ENCODE measurements at places on chromosomes 1 and 21.

GRCh38 chr1:184358256-184358655 is 28.6 kb upstream of the C1orf21 start:
- no peak for ATAC-seq

- ATAC-seq = no peak
Measured at GRCh38 chr1:19360016-19360415, 47.9 kb downstream of the SLC66A1 start.

DNA sequence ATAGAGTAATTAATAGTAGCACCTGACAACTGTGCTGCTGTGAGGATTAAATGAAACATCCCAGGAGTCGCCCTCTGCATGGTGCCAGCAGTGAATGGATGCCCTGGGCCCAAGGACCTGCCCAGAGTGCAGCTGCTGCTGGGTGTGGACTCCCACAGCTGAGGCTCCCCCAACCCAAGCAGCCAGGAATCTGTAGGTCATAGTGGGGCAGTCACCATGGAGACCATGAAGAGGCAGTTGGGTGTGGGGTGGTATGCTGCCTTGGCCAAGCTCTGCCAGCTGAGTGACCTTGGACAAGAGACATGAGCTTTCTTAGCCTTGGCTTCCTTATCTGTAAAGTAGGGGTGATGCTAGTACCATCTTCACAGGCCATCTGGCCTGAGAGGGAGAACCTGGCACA is 9.4 kb downstream of the OLIG2 start:
- ATAC-seq = no peak

DNA sequence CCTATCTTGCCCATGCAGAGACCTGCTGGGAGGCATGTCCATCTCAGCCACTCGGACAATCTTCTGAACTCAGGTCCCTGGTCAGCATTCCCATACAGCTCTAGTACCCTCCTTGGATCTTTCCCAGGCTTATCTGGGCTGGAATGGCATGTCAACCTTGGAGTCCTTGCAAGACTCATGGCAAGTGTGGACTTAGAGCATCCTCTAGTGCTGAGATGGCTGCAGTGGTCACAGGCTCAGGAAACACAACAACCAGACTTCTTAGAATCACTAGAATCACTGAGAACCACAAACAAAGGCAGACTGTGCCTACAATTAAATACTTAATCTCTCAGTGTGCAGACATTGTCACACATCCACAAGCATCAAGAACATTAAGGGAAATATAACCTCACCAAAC is 73.1 kb upstream of the TSHB start:
- ATAC-seq = no peak

DNA sequence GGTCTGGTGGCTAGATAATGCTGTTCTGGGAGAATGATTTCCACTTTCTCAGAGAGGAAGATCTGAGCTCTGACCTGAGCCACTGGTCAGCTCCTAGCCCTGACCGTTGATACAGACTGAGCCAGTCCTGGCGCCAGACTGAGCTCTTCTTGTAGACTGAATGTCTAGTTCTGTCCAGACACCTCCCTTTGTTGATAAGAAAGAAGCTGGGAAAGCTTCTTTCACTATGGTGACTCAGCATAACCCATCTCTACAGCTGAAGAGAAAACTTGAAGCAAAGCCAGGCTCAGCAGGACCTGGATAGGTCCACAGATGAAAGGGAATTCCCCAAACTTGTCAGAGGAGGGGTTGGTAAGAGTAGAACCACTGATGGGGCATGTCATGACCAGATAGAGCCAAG is 9.9 kb upstream of the TRABD2B start:
- no peak for ATAC-seq

GRCh38 chr1:47701283-47701682 is 263.4 kb downstream of the FOXD2 start:
- ATAC-seq = no peak

DNA sequence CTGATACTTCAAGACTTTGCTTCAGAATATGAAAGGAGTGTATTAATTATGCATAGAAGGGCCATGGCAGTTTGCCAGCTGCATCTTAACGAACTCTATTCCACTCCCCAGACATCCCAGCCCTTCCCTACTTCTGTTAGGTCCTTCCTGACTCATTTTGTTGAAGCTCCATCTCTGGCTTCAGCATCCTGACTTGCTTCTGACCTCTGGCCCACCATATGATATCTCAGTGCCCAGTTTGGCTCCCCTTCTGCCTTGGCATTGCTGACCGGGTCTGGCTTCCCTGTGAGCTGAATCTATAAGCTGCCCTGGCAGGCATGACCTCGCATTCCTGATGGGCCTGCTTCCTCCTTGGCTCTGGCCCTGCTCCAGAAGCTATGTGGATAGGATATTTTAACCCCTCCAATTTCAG is 27.6 kb upstream of the ARHGAP29 start:
- ATAC-seq = no peak

DNA sequence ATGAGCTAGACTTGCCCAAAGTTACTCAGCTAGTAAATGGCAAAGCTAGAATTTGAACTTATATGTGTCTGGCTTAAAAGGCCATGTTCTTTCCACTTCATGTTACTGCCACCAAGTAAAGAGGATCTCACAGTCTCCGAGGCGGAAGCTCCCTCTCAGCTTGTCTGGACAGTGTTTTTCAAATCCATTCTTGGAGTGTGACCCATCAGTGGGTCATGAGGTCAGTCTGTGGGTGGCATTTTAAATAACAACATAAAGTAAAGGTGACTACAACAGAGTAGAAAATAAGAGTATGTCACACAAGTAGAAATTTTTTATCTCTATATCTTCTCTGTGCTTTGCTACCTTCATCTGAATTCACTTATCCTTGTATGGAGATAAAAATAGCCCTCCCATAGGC is 3.2 kb upstream of the HMGB4 start:
- ATAC-seq = no peak

DNA sequence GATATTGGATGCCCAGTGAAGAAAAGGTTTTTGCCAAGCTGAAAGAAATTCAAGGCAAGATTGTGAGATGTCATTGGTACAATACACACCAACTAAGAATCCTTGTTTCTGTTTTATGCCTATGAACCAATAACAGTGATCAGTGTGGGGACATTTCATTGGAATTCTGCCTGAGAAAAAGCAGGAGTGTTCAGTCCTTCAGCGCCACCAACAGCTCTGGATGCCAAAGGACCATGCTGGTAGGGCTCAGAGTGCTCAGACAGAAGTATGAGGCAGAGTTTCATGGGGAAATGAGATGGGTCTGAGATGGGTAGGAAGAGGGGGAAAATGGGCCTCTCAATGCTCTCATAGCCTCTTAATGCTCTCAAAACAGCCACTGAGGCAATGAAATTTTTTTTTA is 56.5 kb downstream of the GABPA start:
- ATAC-seq = no peak

- peak; percentile 43 for ATAC-seq
Measured at GRCh38 chr1:100622037-100622436, 84.1 kb downstream of the GPR88 start.

DNA sequence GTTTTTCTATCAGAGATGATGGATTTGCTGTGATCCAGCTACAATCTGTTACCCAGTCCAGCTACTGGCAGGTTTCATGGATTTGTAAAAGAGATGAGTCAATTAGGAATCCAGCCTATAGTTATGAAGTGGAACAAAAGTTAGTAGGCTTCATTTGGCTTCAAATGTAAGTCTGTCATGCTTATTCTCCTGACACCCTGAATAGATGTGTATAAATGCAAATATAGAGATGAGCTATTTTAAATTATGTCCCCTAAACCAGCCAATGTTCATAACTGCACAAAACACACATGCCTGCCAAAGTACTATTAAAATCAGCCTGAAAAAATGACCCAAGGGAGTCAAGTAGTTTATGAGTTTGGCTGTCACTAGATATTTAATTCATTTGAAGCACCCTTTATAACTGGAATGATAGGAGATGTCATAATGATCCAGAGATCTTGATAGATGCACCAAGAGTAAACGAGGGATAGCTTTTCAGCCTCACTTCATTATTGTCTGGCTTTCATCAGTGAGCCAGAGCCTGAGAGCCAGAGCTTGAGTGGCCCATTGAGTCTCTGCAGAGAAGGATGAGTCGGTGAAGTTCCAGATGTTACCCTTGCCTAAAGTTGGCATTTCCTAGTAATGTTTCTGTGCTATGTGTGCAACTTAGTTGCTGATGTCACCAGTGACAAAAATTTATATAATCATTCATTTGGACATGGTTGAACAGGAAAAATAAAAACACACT is 11.8 kb upstream of the NTMT2 start:
- no peak for ATAC-seq

DNA sequence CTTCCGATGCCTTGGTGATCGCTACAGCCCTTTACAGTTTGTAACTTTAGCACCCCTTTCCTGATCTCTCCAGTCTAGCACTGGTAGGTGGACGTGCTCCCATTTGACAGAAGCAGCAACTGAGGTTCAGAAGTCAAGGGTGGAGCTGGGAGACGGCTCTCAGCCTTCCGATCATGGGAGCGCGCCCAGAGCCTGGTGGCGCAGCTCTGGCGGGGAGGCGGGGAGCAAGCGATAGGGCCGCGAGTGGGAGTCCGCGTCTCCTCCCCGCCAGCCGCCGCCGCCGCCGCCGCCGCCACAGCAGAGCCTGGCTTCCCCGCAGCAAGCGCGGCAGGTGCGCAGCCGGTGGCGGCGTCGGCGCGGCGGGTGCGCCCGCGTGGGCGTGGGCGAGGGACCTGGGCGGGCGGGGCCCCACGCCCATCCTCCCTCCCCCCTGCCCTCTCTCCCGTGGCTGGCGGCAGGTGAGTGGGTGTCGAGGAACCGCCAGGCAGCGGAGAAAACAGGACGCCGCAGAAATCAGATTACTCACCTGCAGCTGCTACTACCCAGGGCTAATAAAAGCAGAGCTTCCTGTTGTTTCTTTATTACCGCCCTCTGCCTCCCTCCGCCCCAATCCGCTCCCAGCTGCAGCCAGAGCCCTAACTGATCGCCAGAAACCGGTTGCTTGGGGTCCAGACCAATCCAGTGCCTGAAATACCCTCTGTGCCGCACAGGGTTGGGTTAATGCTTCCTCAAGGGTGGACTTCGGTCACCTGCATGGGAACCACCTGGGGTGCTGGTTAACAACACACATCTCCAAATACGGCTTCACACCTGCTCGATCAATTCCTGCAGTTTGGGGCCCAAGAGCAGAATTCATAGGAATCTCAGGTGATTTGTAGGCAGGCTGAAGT is 60.2 kb upstream of the ID3 start:
- ATAC-seq = peak; percentile 81

DNA sequence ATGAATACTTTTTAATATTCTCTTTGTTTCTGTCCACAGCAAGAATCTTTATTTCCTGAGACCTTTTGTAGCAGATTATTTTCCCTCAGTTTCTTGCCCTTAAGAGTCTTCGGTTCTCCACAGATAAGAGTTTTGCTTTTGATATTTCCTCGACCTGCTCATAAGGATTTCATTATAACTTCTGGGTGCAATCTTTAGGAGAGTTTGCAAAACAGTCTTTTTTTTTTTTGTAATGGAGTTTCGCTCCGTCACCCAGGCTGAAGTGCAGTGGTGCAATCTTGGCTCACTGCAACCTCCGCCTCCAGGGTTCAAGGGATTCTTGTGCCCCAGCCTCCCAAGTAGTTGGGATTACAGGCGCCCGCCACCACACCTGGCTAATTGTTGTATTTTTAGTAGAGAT is 10.1 kb upstream of the UBE4B start:
- no peak for ATAC-seq

DNA sequence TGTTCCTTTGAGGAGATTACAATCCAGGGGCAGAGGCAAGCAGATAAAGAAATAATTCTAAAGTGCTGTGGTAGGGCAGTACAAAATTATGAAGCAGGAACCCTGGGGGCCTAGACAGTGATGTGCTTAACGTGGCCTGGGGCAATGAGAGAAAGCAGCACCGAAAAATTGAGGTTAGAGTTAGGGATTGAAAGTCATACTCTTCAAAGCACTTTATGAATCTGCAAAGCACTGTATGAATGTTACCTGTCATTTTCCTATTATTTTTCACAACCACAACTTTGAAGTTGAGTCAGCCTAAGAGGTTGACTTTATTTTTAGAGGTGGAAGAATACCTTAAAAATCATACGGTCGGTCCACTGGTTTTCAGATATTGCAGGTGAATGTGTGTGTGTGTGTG is 183.4 kb upstream of the NFIA start:
- ATAC-seq = peak; percentile 51

DNA sequence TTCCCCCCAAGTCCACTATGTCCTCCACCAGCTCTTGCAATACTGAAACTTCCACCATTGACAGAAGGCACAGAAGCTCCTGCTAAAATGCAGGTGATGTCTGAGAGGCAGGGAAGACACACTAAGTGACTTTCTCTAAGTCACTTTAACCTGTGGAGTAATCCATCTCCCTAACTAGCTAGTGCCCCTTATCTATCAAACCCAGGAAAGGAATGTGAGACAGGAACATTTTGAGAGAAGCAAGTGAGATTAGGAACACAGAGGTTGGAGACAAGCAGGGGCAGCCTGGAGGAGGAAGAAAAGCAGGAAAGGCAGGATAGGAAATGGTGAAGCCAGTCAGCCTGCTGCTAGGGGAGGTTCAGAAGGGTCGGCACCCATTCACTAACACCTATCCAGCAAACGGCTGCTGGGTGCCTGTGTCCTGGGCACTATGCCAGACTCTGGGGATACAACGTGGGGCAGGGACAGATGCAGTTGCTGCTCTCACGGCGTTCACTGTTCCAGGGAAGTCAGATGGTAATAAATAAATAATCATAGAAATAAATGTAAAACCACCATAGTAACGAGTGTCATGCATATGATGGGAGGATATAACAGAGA is 7.0 kb downstream of the GPA33 start:
- no peak for ATAC-seq

DNA sequence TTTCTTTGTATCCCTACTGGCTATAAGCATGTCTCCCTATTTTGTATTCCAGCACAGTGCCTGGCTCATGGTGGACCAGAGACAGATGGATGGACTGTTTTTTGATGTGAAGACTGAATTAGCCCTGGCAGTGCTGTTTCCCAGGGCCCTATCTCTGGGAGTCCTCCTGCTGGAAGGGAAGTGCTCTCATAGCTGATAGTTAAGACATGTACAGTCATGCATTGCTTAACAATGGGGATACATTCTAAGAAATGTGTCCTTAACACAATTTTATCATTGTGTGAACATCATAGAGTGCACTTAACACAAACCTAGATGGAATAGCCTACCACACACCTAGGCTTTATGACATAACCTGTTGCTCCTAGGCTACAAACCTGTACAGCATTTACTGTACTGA is 21.1 kb downstream of the TLCD4 start:
- ATAC-seq = no peak

DNA sequence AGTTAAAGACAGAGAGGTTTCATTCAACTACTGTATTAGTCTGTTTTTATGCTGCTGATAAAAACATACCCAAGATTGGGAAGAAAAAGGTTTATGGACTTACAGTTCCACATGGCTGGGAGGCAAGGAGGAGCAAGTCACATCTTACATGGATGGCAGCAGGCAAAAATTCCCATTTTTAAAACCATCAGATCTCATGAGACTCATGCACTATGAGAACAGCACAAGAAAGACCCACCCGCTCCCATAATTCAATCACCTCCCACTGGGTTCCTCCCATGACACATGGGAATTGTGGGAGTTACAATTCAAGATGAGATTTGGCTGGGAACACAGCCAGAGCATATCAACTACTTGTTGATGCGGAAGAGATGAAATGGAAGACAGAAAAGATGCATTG is 9.2 kb downstream of the GPR161 start:
- ATAC-seq = no peak

GRCh38 chr1:7298145-7298544 is 473.0 kb upstream of the VAMP3 start:
- ATAC-seq = no peak

All from activated CD4-positive, CD25-positive, alpha-beta regulatory T cell treated with anti-CD3 and anti-CD28 coated beads, Interleukin-2, amount 50 U/mL, for 24 hours (primary cell).